Fibroblast of gingiva (primary cell): ENCODE measurements at places on chromosomes 2 and 18.
A peak's percentile ranks its signal among the peaks of the same experiment; 100 is the strongest.

GRCh38 chr2:196591621-196592022 lies 47.9 kb upstream of the CCDC150 start:
- DNase-seq, result no peak

- DNase-seq, result no peak
Observed at GRCh38 chr2:152462120-152462519, 127.1 kb downstream of the FMNL2 start.

DNA sequence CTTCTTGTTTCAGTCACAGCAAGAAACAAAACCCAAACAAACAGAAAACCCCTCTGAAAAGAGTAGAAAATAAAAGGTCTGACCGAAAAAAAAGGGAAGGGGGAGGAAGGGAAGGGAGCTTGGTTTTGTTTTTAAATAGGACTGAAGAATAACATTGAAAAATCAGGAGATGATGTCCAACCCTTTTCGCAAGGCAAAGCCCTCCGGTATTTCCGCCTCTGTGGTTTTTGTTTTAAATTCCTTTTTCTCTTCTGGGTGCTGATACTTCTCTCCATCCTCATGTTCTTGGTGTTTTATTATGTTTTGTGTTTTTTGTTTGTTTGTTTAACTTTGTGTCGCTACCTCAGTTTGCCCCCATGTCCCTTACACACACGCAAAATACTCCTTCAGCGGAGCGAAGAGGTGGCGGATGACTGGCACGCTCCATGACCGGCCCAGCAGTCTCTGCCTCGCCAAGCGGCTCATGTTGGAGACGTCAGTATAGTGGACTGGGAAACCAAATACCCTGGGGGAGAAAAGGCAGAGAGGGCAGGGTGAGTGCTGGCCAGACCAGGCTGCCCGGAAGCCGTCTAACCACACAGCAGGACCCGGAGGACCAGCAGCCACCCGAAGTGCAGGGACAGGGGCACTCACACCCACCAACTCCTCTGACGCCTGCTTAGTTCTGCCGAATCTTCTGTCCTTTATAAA lies 65.7 kb upstream of the POMC start:
- no peak for DNase-seq

DNA sequence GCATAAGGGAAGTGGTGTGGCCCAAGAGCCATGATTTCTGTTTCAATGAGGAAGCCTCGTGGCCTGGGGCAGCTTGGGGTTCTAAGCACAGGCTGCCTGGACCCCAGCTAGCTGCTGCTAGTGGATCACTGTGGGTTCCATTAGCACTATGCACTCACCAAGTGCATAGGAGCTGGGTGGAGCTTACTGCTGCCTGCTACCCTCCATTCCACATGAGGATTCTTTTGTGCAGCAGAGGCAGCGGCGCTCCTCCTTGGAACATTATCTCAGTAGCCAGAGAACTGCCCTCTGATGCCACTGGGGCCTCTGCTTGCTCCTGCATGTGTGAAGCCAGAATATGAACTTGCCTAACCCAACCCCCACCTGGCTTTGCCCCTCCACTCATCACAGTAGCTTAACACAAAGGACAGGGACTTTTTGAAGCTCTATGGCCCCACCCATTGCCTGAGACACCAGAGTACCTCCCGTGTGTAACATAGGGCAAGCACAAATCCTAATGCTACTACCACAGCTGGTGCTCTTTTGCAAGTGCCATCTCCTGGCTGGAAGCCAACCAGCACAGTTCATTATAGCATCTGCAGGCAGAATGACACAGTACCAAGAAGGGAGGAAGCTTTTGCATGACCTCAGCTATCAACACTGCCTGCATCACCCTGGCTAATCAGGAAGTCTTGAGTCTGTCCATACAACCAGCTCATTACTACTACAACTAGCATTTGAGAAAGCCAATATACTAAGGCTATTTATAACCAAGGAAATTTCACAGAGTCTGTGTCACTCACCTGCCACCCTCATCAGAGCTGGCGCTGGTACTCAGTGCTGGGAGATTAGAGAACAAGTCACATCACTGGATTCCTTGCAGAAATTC lies 297.0 kb upstream of the GULP1 start:
- DNase-seq, result peak; percentile 62

DNA sequence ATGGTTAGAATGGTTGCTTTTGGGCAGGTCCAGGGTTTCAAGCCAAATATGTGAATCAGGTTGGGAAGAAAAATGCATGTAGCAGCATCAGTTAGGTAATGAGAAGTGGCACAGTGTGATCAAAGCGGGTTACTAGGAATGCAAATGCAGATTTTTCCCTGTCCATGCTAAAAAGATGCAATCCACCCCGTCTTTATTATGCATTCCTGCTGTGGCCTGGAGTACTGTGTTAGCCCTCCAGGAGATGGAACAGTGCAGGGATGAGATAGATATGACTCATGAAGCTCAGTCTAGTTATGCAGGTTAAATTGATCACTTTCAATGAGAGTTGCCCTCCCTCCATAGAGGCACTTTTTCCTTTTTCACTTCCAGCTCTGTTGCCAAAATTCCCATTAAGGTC lies 283.8 kb downstream of the CTNNA2 start:
- DNase-seq, result no peak

DNA sequence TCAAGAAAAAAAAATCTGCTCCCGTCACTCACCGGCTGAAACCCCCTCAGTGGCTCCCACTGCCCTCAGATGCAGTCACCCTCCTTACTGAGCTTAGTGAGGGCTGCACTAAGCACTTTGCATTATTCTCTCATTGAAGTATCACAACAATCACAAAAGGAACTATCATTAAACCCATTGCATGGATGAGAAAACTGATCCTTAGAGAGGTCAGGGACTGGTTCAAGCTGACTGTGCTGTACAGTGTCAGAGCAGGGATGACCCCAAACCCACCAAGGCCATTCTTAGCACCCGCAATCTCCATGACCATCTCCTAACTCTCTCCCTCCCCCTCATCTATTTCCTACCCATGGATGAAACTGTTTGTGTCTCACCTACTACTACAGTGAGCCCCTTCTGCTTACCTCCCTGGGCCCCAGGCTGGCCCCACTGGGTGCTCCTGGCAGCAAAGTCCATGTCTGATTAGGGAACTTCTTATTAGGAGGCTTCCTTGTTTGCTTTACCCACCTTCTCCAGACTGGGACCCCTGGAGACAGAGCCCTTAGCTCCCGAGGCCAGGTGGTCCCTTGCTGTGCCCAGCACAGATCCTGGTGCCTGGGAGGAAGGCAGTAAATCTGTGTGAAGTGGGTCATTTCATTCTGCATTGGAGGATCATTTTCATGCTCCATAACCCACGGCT lies 139.3 kb upstream of the ID2 start:
- no peak for DNase-seq

- no peak for DNase-seq
Observed at GRCh38 chr2:181850936-181851560, 40.5 kb upstream of the ITPRID2 start.

GRCh38 chr2:28423856-28424605 lies 31.4 kb downstream of the FOSL2 start:
- no peak for DNase-seq

DNA sequence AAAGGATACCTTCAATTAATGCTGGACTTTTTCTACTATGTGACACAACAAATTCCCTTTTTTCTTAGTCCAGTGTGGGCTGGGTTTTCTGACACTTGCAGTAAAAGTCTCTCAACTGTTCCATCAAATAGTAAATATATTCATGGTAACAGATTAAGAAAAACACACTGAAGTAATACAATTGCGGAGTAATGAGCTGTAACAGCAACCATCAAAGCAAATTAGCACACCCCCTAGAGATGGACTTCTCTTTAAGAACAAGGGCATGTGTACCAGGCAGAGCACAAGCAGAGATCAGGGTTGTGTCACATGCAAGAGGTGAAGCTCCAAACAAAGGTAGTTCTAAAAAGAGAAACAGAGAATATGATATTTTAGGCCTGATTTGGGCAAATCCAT lies 72.7 kb upstream of the CHRNA1 start:
- no peak for DNase-seq

DNA sequence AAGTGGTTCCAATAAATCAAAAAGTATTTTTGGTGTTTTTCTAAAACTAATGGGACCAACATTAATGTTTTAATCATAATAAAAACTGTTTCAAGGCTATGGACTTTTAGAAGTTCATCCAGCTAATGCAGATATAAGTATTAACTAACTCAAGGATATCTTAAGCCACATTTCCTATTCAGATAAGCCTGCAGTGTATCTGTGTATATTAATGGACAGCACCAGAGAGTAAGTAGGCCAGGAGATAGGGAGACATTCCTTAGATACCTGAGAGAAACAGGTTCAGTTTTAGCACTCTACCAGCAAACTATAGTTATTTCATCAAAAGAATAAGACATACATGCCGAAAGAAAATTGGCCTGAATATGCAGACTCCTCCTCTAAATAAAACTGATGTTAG lies 27.3 kb downstream of the PREPL start:
- DNase-seq, result no peak

DNA sequence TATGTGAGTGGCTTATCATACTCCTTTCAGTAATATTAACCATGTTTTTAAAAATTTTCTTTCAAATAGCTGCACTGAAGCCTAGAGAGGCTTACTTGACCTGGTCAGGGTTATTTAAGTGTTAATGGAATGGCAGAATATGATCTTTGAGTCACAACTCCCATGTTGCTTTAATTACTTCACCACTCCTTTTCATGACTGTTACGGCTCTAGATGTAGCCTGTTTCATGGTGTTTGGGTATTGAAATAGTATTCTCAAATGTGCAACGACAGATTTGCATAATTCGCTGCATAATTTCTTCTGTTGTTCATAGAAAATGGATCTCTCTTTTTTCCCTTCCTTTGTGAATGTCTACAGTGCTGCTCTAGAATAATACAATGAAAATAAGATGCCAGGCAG lies 51.6 kb upstream of the PLA2R1 start:
- DNase-seq, result peak; percentile 14

GRCh38 chr2:128396946-128397345 lies 78.3 kb upstream of the HS6ST1 start:
- no peak for DNase-seq

GRCh38 chr2:10507106-10507505 lies 59.0 kb upstream of the ODC1 start:
- no peak for DNase-seq

- no peak for DNase-seq
Observed at GRCh38 chr2:239383036-239383758, 17.6 kb downstream of the HDAC4 start.

- peak; percentile 87 for DNase-seq
Observed at GRCh38 chr2:179340678-179341077, 76.0 kb upstream of the SESTD1 start.

- peak; percentile 14 for DNase-seq
Observed at GRCh38 chr2:67600946-67601345, 203.8 kb downstream of the ETAA1 start.

- no peak for DNase-seq
Observed at GRCh38 chr18:32877371-32877770, 104.5 kb upstream of the KLHL14 start.

- no peak for DNase-seq
Observed at GRCh38 chr18:22456547-22456946, 38.8 kb upstream of the CTAGE1 start.

GRCh38 chr18:11147371-11147951 lies 1.9 kb downstream of the PIEZO2 start:
- no peak for DNase-seq

GRCh38 chr2:203909974-203910373 lies 26.6 kb upstream of the ICOS start:
- DNase-seq, result no peak

- no peak for DNase-seq
Observed at GRCh38 chr2:20488201-20488641, 41.3 kb downstream of the RHOB start.

- DNase-seq, result no peak
Observed at GRCh38 chr2:227876300-227876801, 4.9 kb downstream of the DAW1 start.

DNA sequence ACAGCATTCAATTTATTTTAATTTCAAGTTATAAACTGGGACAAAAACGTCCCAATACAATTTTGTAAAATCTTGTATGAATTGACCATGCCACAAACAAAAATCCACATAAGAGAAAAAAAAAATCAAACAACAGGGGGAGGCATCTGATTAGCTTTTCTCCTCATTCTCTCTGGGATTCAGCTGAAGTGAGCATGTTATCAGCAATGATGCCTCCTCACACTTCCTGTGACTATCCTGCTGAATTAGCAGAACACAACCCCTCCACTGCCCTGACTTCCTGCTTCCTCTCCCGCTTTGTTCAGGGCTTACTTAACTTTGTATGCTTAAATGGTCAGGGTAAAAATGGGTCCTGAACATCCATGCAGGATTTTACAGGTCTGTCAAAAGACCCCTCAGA lies 132.2 kb upstream of the ITGB6 start:
- DNase-seq, result no peak

DNA sequence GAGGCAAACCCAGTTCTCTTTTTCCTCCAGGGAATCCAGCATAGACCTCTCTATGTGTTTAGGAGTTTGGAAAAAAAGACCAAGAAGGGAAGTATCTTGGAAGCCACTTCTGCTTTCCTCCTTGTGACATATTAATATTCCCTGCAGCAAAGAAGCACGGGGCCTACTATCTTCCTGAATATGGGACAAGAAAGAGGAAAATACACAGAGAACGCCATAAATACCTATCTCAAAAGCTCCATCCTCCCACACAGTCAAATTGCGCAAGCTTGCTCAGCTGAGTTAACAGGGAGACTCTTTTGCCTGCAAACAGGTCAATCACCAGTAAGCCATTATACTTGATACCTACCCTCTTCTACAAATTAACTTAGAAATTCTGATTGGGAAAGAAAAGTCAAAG lies 16.7 kb upstream of the RAPH1 start:
- DNase-seq, result no peak

- DNase-seq, result no peak
Observed at GRCh38 chr2:169349535-169349934, 12.8 kb downstream of the LRP2 start.

GRCh38 chr18:30280186-30280585 lies 762.4 kb downstream of the DSC3 start:
- no peak for DNase-seq

GRCh38 chr2:234674781-234675201 lies 177.9 kb upstream of the ARL4C start:
- peak; percentile 50 for DNase-seq

GRCh38 chr2:137872577-137872976 lies 91.7 kb upstream of the HNMT start:
- DNase-seq, result no peak
